ENCODE measurements at places on chromosomes 11 and 22.
A peak's percentile ranks its signal among the peaks of the same experiment; 100 is the strongest.

DNA sequence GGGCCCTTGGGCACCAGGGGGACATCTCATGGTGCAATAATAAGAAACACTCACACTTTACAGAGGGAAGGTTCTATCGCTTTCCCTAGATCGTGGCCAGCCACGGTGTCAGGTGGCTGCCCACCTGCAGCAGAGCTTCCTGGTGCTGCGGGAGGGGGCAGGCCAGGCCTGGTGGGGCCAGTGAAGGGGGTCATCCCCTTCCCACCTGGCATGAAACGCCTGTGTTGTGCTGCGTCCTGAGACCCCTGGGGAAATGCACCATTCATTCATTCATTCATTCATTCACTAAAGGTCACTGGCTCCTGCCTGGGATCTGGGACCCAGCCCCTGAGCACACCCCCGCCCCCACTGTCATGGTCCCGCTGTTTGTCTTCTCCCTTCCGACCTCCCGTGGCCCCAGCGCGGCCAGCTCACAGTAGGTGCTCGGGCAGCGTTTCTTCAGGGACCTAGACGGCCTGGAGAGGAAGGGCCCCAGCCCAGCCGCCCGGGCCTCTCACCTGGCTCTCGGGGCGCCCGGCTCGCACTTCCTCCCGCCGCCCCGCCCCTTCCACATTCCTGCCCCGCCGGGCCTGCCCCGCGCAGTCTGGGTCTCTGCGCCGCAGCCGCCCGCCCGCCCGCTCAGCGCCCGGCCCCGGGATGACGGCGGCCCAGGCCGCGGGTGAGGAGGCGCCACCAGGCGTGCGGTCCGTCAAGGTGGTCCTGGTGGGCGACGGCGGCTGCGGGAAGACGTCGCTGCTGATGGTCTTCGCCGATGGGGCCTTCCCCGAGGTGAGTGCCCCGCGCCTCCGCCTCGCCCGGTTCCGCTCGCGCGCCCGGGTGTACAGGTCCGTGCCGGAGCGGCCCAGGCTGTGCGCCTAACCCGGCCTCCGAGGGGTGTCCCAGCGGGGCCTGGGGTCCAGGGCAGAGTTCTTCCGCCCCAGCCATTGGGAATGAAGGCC, at the start of gene RHOD:
RHOD (plus strand) TSS at position 581 of the 938 bp plus-strand sequence; CDS start at position 637, 56 bp downstream.
- peak; percentile 56 for DNase-seq

DNA sequence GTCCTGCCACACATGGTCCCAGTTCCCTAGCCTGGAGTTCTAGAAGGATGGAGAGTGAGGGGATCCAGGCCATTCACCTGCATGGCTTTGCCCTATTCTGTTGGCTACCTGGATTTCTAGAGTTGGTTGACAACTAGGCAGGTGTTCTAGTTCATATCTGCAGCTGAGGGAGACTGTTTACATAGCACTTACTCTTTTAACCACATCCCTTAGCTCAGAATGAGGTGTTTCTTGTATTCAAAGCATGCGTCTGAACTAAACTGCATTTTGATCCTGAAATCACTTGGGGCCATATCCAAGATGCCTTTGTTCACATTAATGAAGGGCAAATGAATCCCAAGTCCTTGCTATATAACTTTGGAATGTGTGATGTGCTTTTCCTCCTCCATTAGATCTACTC, 60.9 kb downstream of the SYT13 start:
- no peak for DNase-seq

DNA sequence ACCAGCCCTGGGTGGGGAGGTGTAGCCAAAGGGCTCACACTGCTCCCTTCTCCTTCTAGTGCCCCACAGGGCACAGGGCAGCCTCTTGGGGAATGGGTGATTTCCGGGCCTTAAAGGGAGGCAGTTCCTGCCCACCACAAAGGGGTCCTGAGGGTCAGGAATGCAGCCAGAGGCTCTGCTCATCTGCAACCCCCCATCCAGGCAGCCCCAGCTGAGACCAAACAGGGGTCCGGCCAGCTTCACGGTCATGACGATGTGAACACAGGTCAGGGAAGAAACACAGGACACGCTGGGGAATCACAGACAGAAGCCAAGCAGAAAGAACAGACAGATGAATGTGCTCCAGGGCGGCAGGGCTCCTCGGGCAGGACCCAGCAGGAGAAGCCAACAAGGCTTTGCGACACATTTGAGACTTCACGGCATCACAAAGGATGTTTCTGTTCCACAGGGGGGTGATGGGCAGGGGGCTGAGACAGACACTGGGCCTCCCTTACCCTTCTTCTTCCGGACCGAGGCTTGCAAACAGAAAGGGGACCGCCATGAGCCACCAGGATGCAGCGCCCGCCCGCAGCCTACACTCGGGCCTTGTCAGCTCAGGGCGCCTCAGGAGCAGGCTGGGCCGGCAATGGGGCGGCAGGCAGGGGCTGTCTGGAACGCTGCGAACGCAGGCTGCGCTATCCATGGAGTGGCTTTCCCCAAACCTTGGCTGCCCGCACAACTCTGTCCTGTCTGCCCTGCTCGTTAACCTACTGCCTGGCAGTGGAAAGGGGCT, 101.9 kb downstream of the CTTN start:
- no peak for DNase-seq

GRCh38 chr11:1487851-1488574, 1.4 kb upstream of the MOB2 start:
- no peak for DNase-seq

DNA sequence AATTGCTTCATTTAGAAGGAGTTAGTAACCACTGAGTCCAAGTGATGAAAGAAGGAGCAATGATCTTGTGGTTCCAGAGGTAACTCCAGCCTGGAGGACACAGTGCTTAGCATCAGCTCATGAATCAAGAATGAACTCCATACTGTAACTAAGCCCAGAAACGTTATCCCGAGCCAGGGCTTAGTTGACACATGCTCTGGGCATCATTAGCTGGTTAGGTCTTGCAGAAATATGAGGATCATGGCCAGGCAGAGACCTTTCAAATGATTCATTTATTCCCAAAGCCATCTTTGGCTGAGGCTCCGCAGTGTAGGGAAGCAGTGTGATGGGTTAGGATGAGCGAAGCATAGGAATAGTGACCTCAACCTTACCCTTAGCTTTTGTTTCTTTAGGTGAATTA, 277.4 kb downstream of the FAM76B start:
- DNase-seq = peak; percentile 31

DNA sequence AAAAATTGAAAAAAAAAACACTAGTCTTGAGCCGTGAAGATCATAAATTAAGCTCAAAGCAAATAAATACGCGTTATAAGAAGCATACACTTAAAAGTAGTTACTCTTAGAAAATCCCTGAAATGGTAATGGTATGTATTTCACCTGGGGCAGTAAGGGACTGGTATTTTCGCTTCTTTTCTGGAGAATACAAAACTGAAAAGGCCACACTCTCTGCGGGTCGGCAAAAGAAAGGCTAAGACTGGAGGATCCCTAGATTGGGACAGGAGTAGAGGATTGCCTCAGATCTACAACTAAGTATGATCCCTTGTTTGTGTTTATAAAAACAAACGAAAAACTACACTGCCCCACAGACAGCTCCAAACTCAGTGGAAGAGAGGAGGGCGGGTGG, 617 bp downstream of the TSG101 start:
- no peak for DNase-seq

DNA sequence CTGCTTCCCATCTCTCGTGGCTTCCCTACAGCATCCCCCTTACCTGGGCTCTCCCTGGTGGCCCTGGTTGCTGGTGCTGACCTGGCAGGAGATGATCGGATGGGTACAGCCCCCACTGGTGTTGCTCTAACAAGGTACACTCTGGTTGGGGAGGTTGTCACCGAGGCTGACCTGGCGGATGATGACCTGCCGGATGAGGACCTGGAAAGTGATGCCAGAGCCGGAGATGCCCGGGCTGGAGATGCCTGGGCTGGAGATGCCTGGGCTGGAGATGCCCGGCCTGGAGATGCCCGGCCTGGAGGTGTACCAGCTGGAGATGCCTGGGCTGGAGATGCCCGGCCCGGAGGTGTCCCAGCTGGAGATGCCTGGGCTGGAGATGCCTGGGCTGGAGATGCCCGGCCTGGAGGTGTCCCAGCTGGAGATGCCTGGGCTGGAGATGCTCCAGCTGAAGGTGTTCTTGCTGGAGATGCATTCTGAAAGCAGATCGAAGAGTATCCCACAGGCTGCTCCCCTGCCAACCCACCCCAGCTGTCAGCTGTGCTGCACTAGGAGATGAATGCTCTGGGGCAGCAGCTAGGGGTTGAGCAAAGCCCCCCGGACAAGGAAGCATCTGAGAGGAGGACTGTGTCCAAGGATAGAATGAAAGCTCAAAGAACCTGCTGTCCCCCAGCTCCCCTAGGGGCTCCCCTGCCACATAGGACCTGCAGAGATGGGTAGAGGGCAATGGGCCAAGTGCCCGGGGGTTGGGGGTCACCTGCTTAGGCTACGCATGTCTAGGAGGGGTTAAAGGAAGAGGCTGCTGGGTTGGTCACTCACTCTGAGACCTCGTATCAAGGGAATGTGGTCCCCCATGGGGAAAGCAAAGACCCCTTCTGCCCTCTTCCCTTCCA, 10.6 kb downstream of the TMPRSS13 start:
- no peak for DNase-seq

- DNase-seq = no peak
Measured at GRCh38 chr11:119025978-119026766, 4.5 kb downstream of the SLC37A4 start.

- DNase-seq = no peak
Measured at GRCh38 chr22:18966748-18967147, 30.7 kb upstream of the PRODH start.

GRCh38 chr22:30607939-30608338, 965 bp downstream of the TCN2 start:
- no peak for DNase-seq

DNA sequence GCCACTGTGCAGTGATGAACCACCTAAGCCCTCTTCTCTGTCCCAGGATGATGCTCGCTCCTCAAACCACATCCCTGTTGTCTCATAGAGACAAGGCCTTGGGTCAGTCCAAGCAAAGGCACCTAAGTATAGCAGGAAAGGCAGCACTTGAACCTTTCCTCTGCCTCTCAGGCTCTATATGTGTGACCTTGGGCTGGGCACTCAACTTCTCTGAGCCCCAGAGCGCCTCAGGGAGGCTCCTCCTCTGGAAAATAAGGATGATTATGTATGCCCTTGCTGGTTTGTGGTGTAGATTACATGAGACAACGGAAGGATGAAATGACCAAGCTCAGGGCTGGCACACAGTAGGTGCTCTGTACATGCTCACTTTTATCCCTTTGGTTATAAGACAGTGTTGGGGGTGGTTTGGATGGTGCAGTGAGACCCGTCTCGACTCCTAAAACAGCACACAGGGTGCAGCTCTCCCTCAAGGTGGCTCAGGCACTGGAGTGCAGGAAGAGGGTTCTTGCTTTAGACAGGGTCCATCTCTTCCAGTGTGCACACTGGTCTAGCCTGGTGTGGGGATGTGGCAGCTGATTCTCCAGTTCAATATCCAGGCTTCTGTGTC, 40.2 kb upstream of the ACCSL start:
- DNase-seq = no peak

- no peak for DNase-seq
Measured at GRCh38 chr11:118448294-118448693, 12.0 kb downstream of the KMT2A start.

DNA sequence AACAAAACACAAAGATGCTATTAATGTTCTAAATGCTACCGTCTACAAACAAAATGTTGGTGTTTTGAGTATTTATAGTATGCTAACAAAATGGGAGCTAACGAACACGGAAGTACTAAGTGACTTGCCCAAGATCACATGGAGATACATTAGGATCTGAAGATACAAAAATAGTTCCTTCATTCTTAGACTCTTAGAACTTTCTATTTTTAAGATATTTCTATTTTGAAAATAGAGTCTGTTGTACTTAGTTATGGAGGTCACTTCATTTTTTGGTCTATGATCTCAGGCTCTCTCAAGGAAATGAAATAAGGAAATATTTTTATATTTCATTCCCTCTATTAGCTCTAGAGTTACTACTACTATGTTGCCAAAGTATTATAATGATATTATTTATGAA, 64.2 kb downstream of the APOL5 start:
- DNase-seq = no peak

- peak; percentile 10 for DNase-seq
Measured at GRCh38 chr22:27868732-27869282, 50.2 kb downstream of the PITPNB start.

DNA sequence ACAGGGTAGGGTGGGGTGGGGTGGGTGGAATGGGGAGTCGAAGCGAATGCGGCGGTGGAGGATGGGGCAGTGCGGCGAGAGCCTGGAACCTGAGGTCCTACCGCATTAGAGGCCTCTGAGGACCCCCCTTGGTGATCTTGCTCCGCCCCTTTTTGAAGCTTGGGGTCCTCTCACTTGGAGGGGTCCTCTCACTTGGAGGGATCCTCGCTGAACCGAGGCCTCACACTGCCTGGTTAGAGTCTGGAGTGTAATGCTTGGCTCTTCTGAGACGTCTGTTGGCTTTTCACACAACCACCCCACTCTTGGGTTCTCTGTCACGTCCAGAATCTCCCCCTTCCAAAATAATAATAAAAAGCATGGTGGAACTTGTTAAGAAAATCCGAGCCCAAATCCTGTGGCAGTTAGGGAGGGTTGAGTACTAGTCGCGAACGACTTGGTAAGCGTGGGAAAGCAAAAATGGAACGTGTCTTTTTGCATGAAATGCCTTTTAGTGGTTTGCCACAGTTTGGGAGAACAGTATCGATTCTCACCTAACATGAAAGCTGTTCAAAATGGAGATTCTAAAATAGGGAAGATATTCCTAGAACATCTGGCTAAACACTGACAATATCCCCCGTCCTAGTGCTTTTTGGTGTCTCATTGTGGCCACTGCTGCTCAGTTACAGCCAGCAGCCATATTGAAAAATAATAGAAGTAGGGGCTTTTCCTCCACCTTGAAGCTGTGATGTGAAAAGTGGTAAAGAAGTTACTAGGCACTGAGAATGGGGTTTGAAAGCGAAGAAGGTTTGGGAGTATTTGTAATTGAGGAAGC, 822 bp downstream of the RBX1 start:
- DNase-seq = no peak

DNA sequence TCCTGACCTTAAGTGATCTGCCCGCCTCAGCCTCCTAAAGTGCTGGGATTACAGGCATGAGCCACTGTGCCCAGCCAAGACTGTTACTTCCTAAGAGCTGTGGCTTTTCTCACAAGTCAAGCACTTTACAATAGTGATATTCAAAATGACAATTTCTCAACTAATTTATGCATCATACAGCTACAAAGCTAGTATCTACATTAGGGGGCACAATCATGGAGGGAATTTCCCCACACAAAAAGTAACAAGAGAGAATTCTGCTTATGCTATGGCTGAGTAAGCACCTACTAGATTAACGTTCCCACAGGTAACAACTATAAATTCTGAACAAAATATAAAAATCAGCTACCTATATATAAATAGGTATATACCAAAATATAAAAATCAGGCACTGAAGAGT, 72.7 kb downstream of the SBF2 start:
- DNase-seq = no peak

DNA sequence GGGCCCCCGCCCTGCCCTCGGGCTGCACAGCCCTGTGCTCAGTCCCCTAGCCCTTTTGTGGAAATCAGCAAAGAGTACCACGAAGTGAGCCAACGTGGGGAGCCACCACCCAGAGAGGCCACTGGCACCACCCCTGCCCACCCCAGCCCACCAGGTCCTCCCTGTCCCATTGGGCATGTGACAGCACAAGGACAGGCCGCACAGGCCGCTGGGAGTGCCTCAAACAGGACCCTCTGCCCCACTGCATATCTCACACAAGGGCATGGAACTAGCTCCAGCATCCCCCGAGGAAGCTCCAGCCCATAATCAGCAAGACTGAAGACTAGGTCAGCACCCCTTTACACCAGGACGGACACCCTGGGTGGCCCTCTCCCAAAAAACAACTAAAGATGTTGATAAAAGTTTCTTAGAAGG, 29.7 kb downstream of the GNB1L start:
- no peak for DNase-seq

GRCh38 chr11:134030853-134031252, 38.0 kb upstream of the JAM3 start:
- no peak for DNase-seq
